Fibroblast of lung (primary cell): ENCODE measurements at places on chromosomes 12 and 14. TPM values are rescaled to one million over a fixed set of nuclear protein-coding genes. Genes with fewer than 3 reads are reported as not detected.

The ST8SIA1 gene
- total RNA-seq = 5.9 and 23.9 TPM in 2 replicates

The RTN1 gene
- total RNA-seq = under 0.01 and 0.17 TPM in 2 replicates

The IFNG-AS1 gene
- not detected in 2 replicates for total RNA-seq

The BIN2 gene
- not detected in 2 replicates for total RNA-seq

The FBRSL1 gene
- total RNA-seq = 1.8 and 2.1 TPM in 2 replicates

The FLVCR2 gene
- 2.1 and 7.3 TPM in 2 replicates for total RNA-seq

GRCh38 chr12:32989705-32990104 lies 93.1 kb upstream of the PKP2 start:
- DNase-seq = no peak
- no peaks in the 10 kb centered on the region for H3K4me1 ChIP-seq
- no peaks in the 10 kb centered on the region for H3K36me3 ChIP-seq
- H3K27me3 ChIP-seq = no peaks in the 10 kb centered on the region

DNA sequence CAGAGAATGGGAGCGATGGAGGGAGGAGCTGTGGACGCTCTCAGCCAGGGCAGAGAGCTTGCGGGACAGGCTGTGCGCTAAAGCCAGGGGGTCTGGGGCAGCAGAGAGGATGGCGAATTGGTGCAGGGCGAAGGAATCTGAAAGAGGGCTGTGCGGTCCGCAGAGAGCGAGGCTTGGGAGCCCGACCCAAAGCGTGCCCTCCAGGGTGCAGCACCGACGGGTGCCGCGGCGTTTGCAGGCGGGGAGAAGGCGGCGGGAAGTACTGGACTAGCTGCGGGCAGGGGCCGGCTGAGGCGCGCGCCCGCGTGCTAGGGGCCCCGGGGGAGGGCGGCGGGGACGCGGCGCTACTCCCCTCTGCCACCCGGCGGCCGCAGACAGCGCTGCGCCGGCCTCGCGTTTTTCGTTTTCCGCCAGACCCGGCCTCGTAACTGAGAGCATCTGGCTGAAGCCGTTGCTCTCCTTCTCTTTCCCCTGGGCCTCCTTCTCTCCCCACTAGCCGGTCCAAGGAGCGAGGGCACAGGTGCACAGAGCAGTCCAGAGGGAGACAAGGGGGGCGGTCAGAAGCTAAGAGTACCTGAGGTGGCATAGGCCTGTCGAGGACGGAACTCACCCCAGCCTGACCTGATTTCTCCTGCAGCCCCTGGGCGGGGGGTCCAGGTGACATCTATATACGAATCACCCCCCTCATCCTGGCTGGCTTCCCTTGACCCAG lies 24.9 kb downstream of the SLC6A12 start:
- no peak overlapping the region for H3K27ac ChIP-seq
- no peaks in the 10 kb centered on the region for H3K36me3 ChIP-seq
- peak overlapping the region; percentile 53 for H3K4me3 ChIP-seq
- peaks cover 4% of the 10 kb centered on the region for H3K27me3 ChIP-seq

DNA sequence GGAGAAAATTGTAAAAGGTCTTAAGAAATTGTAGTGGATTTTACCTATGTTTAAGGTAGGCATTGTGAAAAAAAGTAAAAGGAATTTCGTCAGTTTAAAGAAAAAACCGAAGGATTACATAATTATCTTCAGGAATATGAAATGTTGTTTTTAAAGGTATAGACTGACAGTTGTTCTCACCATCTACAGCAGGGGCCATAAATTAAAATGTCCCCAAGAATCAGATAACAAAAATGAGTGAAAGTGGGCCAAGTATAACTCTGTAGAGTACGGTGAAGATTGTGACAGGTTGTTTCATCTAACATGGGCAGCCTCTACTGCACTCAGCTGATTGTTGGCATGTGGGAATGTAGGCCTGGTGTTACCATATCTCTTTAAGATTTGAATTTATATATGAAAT lies 38.3 kb downstream of the YLPM1 start:
- no peak for DNase-seq
- no peaks in the 10 kb centered on the region for H3K4me1 ChIP-seq
- H3K27me3 ChIP-seq = no peaks in the 10 kb centered on the region
- H3K4me3 ChIP-seq = no peak overlapping the region
- H3K36me3 ChIP-seq = peaks cover 6% of the 10 kb centered on the region

GRCh38 chr14:31360919-31361662 lies 59.3 kb downstream of the HEATR5A start:
- peak; percentile 5 for DNase-seq
- H3K27ac ChIP-seq = peak overlapping the region; percentile 54
- H3K4me3 ChIP-seq = no peak overlapping the region
- H3K4me1 ChIP-seq = no peaks in the 10 kb centered on the region
- H3K36me3 ChIP-seq = peaks cover 2% of the 10 kb centered on the region
- no peaks in the 10 kb centered on the region for H3K27me3 ChIP-seq

DNA sequence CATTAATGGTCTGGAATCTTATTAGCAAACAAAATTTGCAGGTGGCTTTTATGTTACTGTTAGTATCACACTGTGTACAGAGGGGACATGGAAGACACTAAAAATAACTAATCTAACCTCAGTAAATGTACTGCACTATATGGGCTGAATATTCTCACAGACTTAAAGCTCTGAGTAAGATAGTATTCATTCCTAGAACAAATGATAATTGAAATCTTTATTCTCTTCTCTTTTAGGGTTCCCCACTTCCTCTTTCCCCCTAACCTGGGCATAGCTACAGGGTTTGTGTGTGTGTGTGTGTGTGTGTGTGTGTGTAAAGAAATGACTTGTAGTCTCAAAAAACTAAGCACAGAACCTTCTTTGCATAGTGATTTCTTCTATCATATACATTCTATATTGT lies 21.4 kb upstream of the HECTD1 start:
- no peak overlapping the region for H3K27ac ChIP-seq
- no peak overlapping the region for H3K4me3 ChIP-seq
- peaks cover 2% of the 10 kb centered on the region for H3K4me1 ChIP-seq

DNA sequence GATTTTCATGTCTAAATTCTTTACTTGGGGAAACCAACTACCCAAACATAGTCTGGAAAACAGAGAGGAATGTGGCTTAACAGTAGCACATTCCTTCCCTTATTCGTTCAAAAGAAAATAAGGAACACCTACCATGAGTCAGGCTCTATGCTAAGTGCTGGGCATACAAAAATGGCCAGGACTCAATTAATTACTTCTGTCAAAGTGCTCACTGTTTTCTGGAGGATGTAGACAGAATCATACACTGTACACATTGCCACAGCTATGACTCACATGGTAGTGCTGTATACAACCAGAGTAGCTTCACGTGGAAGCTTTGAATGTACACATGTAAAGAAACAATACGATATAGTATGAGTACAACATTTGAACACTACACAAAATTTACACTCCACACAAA lies 50.1 kb downstream of the SLC25A21 start:
- peak; percentile 81 for DNase-seq
- H3K27ac ChIP-seq = no peak overlapping the region
- no peaks in the 10 kb centered on the region for H3K4me1 ChIP-seq
- no peak overlapping the region for H3K4me3 ChIP-seq
- H3K27me3 ChIP-seq = no peaks in the 10 kb centered on the region

DNA sequence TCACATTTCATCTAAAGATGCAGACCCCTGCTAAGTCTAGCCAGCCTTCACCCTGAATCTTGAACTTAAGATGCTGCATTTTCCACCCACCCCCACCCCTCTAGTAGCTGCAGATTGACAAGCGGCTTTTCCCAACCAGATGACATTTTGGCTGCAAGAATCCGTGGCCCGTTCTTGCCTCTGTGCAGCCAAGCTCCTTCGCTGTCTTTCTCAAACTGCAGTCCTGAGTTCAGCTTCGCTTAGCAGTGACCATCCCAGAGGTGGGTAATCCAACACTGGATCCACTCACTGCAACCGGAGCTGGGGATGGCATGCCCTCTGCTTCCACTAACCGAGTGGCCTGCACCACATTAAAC lies 765 bp upstream of the NFYB start:
- H3K27me3 ChIP-seq = no peaks in the 10 kb centered on the region
- H3K36me3 ChIP-seq = no peaks in the 10 kb centered on the region
- no peak for DNase-seq
- H3K4me3 ChIP-seq = peak overlapping the region; percentile 22
- H3K27ac ChIP-seq = peak overlapping the region; percentile 61
- H3K4me1 ChIP-seq = peaks cover 9% of the 10 kb centered on the region

DNA sequence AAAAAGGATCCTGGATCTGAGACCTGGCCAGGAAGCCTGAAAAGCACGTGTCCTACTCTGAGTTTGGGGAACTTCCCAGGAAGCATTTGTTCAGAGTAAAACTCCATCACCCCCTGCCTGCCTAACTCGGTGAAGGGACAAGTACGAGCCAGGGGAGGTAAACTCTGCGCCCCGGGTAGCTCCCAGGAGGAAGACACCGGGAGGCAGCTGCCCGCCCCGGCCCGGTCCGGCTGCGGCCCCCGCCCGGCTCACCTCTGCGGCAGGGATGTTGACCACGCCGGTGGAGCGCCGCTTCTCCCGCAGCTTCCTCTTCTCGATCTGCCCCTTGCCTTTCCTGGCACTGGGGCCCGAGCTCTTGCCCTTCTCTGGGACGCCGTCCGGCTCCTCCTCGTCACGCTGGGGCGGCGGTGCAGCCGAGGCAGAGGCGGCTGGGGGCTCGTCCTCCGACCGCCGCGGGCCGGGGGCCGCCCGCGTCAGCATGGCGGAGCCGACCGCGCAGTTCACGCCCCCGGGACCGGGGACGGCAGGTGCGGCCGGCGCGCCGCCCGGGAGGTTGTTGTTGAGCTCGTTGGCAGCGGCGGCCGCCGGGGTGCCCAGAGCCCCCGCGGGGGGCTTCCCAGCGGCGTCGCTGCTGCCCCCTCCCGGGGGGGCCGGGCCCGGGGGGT lies 1.2 kb downstream of the PAWR start:
- H3K4me1 ChIP-seq = peaks cover 9% of the 10 kb centered on the region
- H3K4me3 ChIP-seq = peak overlapping the region; percentile 75
- DNase-seq = peak; percentile 54
- H3K27ac ChIP-seq = peak overlapping the region; percentile 52
- H3K27me3 ChIP-seq = no peaks in the 10 kb centered on the region
- no peaks in the 10 kb centered on the region for H3K36me3 ChIP-seq
